ENCODE measurements at places on chromosomes 5 and 9.

GRCh38 chr5:136064510-136064909 is 35.7 kb downstream of the TGFBI start:
- no peak for DNase-seq

DNA sequence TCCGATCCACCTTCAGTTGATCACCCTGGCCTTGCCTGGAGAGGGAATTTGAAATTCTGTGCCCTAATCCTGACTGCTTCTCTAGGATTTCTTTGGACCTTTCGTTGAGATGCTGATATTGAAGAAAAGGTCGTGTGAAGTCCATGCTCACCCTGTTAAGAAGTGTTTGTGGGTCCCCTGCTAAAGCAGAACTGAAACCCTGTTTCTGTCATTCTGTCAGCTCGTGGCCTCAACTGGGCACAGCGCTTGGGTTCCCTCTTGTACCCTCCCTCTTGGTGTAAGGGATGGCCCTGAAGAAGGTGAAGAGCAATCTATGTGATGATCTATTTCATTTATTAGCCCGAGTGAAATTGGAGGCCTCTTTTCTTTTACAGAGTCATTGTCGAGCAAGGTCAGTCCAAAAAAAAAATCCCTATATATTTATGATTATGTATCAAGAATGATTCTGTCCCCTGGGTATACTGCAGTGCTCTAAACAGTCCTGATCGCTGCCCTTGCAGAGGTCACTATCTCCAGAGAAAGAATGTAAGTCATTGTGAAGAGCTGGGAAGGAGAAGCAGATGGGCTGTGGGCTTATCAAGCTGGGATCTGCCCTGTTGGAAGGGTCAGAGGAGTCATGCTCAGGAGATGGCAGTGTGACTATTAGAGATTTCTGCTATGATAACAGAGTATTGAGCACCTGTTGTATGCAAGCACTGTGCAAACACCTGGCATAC is 56.1 kb downstream of the WWC1 start:
- DNase-seq = no peak

- peak; percentile 11 for DNase-seq
These were observed 465.5 kb downstream of the DNAH5 start for GRCh38 chr5:13478831-13479465.

GRCh38 chr9:38088006-38088925 is 19.2 kb upstream of the SHB start:
- peak; percentile 57 for DNase-seq

DNA sequence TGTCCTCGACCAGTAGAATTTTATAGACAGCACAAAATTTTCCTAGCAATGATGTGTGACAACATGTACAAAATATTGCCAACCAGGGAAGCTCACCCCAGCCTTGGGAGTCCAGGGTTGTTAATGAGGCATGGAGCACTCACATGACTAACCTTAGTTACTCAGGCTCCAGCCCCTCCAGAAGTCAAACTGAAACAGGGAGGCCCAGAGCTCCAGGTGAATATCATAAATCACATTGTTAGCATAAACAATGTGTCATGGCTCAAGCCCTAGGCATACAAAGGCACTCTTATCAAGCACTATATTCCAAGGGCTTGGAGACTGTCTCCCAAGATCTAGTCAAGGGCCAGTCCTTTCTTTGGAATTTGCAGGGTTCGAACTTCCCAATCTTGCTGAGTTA is 44.4 kb downstream of the TNFAIP8 start:
- no peak for DNase-seq

DNA sequence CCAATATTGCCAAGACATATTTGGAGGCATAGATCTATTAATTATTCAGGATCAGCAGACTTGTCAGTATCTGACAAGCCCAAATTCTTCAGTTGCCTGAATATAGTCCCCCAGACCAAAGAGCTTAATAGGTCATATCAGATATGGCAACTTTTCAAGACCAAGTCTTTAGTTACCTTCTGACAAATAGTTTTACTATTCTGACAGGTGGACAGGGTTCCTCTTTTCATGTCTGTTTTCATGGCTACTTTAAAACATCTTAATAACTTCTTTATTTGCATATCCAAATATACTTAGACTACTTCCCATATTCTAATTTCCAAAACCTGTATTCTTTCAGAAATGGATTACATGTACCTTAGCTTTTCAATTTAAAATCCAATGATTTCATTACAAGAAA is 65.4 kb downstream of the AUH start:
- no peak for DNase-seq

GRCh38 chr5:61918611-61919010 is 387.4 kb upstream of the KIF2A start:
- no peak for DNase-seq

DNA sequence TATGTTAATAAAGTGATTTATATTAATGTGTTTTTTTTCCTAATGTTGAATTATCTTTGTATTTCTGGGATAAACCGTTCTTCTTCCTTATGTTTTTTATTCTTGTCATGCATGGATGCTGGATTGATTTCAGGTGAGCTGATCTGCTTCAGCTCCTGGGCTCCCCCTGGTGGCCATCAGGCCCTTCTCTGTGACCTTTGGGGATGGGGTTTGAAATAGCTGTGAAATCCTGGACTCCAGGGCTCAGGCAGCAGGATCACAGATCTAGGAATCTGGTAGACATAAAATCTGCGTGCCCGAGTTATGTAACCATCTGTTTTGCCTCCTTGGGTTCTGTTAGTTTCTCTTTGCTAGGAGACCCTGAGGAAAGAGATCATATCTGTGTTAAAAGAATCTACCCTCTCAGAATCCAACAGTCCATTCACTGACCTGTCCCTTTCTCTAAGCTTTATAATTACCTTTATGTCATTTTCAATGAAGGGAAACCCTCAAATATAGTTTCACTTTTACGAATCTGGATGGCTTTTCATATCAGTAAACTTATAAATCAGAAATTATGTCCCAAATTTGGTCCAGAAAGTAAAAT is 12.2 kb upstream of the OR13J1 start:
- peak; percentile 36 for DNase-seq

DNA sequence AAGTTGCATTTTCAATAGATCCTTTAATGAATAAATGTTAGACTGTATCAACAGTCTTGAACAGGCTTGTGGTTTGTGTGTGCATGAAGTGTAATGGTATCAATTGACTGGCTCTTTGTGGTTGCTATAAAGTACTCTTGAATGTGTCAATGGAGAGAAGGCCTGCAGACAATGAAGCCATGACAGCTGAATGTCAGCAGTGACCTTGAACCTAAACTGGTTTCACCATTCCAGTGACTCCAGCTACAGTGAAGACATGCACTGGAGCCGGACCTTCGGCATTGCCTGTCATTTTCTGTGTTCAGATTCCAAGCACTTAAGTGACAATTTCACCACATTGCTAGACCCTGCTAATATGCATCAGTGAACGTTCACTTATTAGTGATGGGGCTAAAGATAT is 276.0 kb upstream of the TMEM161B start:
- no peak for DNase-seq

DNA sequence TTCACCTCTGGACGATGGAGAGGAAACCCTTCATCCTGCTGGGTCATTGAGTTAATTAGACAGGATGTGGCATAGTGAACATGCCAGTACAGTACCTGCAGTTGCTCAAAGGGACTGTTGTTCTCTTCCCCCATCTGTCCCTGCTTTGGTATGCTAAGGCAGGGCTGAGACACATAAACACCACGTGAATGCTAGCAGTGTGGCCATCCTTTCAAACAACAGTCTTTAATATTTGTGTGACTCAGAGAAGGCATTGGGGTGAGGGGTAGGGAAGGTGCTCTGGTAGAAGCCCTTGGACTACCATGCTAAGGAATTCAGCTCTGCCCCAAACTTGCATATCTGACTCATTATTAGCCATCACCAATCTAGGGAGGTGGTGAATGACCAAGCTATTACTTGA is 180.2 kb upstream of the ZNF618 start:
- DNase-seq = no peak

DNA sequence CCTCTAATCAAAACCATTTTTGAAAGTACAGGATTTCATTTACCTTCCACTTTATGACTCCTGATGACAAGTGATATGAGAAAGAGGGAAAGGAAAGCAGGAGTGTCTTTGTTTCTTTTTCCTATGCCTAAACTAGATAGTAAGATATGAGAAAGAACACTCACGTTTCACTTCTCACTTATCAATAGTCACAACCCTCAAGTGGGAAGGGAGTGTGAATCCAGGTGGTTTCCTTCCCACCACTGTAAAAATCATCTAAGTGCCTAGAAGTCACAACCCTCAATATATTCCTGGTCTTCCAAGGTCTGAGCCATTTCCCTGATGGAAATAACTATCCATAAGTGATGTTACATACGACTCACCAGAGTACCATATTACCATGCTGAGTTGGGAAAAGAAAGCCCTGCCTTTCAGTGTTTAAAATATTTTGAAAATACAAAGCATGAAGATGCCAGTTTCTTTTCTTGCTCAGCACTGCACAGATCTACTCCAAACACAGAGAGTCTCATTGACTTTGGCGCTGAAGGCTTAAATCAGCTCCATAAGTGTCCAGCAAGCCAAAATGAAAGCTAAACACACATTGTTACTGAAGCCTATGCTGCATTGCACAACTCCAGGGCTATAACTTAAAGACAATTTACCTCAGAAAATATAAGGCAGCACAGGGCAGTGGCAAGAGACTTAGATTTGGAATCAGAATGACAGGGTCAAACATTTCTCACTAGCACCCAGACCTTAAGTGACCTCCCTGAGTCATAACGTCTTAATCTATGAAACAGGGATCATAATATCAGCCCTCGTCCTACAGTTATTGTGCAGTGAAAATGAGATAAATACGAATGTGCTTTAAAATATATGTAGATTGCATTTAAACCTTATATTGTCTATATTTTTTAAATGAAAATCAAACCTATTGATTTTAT is 301.2 kb downstream of the KIAA0825 start:
- DNase-seq = no peak

- DNase-seq = peak; percentile 17
These were observed 284.5 kb downstream of the RFX3 start for GRCh38 chr9:3241290-3241689.

- no peak for DNase-seq
These were observed 5.9 kb downstream of the LPCAT1 start for GRCh38 chr5:1517838-1518237.

GRCh38 chr5:98205691-98206461 is 567.6 kb upstream of the RGMB start:
- no peak for DNase-seq
